ENCODE measurements at places on chromosomes 1 and 21.

DNA sequence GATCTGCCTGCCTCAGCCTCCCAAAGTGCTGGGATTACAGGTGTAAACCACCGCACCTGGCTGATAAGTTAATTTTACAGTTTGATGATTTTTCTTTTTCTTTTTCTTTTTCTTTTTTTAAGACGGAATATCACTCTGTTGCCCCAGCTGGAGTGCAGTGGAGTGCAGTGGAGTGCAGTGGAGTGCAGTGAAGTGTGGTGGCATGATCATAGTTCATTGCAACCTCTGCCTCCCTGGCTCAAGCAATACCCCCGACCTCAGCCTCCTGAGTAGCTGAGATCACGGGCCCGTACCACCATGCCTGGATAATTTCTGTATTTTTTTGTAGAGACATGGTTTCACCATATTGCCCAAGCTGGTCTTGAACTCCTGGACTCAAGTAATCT is 84.4 kb upstream of the CXADR start:
- no peak for DNase-seq

DNA sequence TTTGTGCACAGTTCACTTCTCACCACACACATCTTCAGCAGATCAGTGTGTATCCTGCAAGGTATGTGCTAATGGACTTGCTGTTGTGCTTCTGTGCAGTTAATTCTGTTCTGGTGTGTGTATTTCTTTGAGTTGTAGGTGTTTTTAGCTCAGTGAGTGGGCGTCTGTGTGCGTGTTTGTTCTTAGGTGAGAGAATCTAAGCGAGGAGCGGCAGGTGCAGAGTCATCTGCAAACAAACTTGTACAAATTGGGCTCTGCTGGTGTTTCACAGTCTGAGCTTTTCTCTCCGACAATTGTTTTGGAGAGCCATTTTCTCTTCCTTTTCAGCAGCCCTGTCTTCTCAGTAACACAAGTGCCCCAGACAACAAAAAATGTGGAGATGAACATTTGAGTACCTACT is 43.6 kb downstream of the ACP6 start:
- no peak for DNase-seq

- DNase-seq = no peak
Measured at GRCh38 chr1:172540635-172541034, 7.7 kb downstream of the SUCO start.

- DNase-seq = no peak
Measured at GRCh38 chr1:64864018-64864940, 102.1 kb downstream of the JAK1 start.

DNA sequence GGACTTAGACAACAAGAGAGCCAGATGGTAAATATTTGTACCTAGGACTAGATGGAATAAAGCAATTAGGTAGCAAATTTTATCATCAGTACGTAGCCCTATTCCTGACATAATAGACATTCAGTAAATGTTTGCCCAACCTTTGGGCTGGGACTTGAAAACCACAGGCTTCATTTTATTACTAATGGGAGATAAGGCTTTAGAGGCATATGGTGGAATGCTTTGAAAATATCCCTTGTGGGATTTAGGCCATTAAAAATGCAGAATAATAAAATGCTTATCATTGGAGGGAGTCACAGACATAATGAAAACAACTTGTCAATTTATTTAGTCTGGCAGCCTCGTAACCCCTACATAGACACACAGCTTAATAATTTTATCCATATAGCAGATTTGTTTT is 296.1 kb upstream of the SPAG17 start:
- no peak for DNase-seq

DNA sequence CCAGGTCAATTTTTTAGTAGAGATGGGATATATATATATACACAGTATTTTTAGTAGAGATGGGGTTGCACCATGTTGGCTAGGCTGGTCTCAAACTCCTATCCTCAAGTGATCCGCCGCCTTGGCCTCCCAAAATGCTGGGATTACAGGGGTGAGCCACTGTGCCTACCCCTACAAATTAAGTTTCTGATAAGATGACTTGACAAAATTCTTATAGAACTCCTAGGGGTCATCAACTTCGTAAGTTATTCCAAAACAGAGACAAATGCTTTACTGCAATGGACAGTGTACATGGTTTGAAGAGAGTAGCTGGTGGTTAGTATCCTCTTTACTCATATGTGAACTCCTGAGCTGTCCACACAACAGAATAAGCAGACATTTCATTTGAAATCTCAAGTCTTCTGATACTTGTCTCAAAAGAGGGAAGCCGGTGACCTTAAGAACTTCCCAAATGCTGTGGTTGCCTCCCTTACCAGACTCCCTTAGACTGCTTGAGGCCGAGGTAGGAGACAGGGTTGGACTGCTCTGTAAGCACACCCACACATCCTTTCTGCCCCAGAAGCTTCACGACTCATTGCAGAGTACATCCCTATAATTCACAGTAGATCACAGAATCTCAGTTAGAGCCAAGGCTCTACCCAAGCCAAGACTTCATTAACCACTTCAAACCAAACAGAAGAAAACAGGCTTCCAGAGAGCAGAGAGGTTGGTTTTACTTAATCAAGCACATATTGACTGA is 244.1 kb upstream of the IRF2BP2 start:
- no peak for DNase-seq

GRCh38 chr1:43481491-43481890 is 27.8 kb upstream of the HYI start:
- DNase-seq = no peak

- no peak for DNase-seq
Measured at GRCh38 chr21:43726686-43727518, 8.0 kb downstream of the PDXK start.

- DNase-seq = no peak
Measured at GRCh38 chr1:117894078-117894477, 35.3 kb downstream of the GDAP2 start.

- DNase-seq = peak; percentile 71
Measured at GRCh38 chr1:214446772-214447556, 104.4 kb downstream of the PTPN14 start.

DNA sequence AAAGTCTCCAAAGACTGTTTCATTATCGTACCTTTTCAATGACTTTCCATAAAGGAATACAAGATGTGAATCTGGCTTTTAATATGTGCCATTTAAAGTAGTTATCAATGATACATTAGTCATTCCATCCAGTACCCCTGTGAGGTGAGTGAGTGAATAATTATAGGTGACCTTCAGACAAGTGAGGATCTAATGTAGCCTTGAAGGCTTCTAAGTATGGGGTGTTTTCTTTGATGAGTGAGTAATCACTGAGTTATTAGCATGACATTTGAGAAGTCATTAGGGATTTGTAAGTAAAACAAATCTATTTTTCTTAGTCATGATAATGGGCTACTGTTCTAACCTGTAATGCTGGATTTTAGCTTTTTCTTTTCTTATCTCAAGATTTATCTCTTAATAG is 831.4 kb downstream of the ADGRL2 start:
- peak; percentile 15 for DNase-seq

GRCh38 chr1:200901796-200902444 is 7.2 kb downstream of the INAVA start:
- DNase-seq = no peak

DNA sequence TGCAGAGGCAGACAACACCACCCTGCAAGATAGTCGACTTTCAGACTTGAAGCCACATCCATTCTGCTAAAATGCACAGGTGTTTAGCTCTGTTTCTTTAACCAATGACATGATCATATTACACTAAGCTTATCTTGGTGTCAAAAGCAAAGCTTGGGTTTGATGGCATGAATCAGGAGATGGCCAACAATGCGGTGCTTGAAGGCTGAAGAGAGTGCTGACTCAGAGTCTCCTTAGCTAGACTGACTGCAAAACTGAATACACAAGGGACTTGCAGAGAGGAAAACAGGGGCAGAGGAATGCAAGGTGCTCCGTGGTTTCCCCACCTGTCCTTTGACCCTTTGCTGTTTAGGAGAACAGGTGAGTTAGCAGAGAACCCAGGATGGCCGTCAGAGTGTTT is 262.6 kb downstream of the SIPA1L2 start:
- DNase-seq = no peak

GRCh38 chr1:178055779-178056471 is 38.0 kb upstream of the RASAL2 start:
- DNase-seq = no peak

DNA sequence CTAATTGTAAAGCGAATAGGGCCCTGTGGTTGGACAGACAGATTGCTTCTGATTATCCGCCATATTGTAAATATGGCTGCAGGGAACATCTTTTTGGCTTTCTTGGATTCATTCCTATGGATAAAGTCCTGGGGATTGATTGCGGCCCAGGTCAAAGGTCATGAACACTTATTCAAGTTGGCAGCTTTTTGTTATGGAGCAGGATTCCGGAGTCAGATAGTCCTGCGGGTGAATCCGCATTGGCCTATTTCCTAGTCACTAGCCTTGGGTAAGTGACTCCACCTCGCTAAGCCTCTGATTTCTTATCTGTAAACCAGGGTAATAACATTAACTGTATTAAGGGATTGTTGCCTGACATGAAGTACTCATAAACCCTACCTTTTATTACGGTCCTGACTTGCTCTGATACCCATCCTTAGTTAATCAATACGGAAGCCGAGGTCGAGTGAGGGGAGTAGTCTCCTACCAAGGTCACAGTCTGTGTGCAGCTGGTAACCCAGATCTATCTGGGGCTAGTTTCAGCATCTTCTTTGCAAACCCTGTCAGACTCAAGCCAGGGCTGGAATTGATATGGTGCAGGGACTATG is 31.7 kb downstream of the EDN2 start:
- DNase-seq = no peak

DNA sequence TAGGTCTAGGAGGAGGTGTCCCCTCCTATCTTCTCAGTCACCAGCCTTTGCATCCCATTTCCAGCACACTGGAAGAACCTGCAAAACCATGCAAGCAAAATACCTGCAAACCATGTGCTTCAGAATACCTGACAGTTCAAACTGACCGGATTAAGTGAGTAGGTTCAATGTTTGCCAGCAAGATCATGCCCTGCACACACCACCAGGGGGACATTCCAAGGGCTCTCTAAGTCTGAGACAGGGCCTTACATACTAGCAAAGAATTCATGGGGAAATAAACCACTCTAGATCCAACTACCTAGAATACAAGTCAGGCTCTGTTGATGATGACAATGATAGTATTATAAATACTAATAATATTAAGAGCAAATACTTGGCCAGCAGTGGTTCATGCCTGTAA is 27.6 kb downstream of the INPP5B start:
- peak; percentile 13 for DNase-seq

DNA sequence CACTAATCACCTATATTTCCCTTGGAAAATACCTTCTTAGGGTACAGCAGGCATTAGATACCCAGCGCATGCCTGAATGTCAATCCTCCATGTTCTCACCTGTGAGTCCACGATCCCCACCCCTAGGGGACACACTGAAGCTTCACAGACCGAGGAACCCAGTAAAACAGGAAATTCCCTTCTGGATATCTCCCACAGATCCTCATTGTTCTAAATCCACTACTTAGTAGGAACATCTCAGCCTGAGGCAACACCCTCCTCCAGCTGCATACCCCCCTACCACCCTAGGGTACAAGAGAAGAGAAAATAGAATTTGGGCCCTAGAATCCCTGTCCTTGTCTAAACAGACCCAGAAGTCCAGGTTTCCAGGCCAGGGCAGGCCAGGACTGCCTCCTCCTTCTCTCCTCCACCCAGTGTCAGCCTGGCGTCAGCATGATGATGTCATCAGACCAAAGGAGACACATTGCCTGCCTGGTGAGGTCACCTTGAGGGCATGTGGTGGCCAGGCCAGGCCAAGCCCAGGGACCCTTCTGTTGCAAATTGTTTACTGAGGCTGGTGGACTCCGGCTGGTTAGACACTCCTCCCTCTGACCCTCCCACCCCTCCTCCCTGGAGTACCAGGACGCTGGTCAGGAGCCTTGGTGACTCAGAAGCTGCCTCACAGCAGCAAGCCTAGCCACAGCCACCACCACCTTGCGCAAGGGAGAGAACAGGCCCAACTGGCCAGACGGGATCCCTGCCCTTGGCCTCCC is 6.2 kb downstream of the NECTIN4 start:
- peak; percentile 90 for DNase-seq

GRCh38 chr1:23211955-23212354 is 5.3 kb downstream of the HTR1D start:
- no peak for DNase-seq

DNA sequence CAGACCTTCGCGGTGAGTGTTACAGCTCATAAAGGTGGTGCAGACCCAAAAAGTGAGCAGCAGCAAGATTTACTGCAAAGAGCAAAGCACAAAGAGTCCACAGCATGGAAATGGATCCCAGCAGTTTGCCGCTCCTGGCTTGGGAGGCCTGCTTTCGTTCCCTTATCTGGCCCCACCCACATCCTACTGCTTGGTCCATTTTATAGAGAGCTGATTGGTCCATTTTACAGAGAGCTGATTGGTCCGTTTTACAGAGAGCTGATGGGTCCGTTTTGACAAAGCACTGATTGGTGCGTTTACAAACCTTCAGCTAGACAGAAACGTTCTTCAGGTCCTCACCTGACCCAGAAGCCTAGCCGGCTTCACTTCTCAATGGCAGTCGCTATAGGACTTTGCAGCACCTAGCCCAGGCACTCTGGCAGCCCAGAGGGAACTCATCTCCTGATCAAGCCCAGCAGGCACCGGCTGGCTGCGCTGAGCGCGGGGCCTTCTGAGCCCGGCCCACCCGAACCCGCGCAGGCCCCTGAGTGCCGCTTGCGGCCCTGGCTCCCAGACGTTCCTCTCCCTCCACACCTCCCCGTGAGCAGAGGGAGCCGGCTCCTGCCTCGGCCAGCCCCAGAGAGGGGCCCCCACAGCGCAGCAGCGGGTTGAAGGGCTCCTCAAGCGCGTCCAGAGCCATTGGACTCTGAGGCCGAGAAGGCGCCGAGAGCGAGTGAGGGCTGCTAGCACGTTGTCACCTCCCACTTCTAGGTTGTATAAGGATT is 200.3 kb downstream of the LMO4 start:
- DNase-seq = no peak

- DNase-seq = peak; percentile 60
Measured at GRCh38 chr1:83077411-83077810, 921.5 kb downstream of the TTLL7 start.

- DNase-seq = no peak
Measured at GRCh38 chr1:25502957-25503356, 40.4 kb upstream of the LDLRAP1 start.

- no peak for DNase-seq
Measured at GRCh38 chr1:37650721-37651120, 16.0 kb upstream of the RSPO1 start.

- no peak for DNase-seq
Measured at GRCh38 chr1:150422541-150422940, 58.6 kb downstream of the RPRD2 start.

All from retinal pigment epithelial cell (primary cell).